ENCODE measurements at places on chromosomes 4 and X.

DNA sequence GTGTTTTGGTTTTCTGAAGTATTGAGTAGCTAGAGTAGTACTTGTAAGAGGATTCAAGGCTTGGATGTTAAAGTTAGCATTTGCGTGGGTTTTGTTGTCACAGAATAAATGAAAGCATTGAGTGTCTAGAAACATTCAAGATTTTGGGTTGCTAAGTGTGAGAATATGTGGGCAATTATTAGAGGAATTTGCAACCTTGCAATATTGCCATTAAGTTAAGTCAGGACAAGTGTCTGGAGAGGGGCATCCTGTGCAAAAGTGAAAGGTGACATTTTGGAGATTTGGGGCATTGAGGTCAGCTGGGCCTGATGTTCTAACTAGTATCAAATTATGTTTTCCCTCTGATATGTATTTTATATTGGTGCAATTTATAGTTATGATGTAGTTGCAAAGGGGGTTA lies 533.9 kb upstream of the GRID2 start:
- DNase-seq: no peak

DNA sequence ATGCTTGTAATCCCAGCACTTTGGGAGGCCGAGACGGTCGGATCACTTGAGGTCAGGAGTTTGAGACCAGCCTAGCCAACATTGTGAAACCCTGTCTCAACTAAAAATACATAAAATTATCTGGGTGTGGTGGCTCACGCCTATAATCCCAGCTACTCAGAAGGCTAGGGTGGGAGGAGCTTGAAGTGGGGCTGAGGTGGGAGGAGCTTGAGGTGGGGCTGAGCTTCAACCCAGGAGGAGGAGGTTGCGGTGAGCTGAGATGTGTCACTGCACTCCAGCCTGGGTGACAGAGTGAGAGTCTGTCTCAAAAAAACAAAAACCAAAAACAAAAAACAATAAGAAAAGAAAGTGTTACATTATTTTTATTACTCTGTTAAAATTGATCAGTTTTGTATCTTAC lies 1164.4 kb upstream of the IGFBP7 start:
- no peak for DNase-seq

DNA sequence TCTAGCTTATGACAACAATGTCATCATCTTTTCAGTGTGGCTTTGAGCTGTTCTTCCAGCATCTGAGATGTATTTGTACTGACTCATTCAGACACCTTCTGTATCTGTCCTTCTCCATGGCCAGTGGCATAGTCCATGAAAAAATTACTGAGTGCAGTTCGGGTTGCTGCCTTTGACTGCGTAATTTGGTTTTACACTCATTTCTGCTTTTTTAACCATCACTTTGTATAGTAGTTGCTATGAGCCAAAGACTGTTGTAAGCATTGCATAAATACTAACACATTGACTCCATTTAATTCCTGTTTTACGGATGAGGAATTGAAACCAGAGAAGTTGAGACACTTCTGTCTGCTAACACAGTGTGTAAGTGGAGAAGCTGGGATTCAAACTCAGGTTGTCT lies 190.7 kb upstream of the MID1 start:
- DNase-seq: peak; percentile 90

DNA sequence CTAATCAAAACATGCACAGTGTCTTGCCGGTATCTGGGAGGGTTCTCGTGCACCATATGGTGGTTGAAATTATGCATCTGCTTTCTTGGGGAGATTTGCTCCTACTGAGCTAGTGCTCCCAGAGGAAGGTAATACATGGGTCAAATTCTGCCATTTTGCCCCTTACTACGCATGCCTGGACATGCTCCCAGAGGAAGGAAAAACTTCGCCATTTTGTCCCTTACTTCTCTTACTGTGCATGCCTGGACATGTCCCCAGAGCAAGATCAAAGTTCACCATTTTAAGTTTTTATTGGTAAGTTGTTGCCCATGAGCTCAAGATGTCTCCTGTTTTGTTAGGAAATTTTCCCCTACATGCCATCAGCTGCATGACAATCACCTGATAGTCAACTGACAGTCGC lies 252.1 kb upstream of the KLHL4 start:
- DNase-seq: no peak

GRCh38 chrX:3567686-3568085 lies 145.8 kb downstream of the PRKX start:
- DNase-seq: no peak

DNA sequence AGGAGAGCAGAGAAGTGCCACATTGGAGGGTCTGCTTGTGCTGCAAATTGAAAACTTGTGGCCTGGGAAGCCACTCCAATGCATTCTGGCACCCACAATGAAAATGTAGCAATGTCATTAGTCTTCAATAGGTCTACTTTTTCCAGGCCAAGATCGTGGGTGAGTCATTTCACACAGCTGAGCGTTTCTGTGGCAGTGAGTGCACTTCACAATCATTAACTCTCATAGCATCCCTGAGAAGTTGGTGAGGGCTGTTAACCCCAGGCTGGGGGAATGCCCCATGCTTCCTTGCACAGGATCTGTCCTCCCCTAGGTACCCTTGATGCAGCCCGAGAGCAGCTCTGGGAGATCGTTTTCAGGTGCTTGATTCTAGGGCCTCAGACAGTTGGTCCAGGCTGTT lies 196.8 kb upstream of the ATP6AP2 start:
- DNase-seq: peak; percentile 10

DNA sequence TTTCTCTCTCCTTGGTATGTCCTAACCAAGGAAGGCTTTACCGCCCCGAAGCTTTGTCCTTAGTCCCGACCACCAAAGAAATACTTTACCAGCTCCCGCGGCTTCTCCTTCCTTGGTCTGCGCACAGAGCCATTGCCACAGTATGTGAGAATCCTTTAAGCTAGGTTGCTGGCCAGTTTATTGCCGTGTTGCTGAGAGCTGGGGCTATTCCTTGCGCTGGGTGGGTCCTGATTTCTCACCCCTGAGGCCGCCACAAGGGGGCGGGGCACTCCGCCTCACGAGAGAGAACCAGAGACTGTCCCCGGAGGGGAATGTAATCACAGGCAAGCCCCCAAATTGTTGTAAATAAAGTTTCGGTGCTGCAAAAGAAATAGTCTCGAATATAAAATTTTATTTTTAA lies 331.0 kb upstream of the PCDH10 start:
- DNase-seq: no peak

- no peak for DNase-seq
These were observed 117.0 kb downstream of the TBL1X start for GRCh38 chrX:9581771-9582385.

GRCh38 chrX:21798677-21799219 lies 40.7 kb upstream of the MBTPS2 start:
- DNase-seq: peak; percentile 49

DNA sequence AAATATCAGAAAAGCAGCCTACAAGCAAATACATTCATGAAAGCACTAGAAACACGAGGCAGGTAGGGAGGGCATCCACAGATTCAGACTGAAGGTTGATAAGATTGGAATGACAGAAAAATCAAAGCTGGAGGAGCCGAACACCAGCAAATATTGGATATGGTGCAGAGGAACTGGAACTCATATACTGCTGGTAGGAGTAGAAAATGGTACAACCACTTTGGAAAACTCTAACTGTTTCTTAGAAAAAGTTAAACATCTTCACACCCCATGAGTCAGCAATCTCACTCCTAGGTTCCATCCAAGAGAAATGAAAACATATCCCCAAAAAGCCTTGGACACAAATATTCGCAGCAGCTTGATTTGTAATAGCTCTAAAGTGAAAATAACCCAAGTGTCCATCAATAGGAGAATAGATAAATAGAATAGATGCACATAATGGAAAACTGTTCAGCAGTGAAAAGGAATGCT lies 27.1 kb downstream of the CD99L2 start:
- no peak for DNase-seq

- DNase-seq: peak; percentile 76
These were observed 19.5 kb downstream of the UTP14A start for GRCh38 chrX:129925305-129926092.
